ENCODE measurements at places on chromosomes 11 and 22.

GRCh38 chr22:27538666-27539065 lies 262.9 kb downstream of the MN1 start:
- no peak for DNase-seq

DNA sequence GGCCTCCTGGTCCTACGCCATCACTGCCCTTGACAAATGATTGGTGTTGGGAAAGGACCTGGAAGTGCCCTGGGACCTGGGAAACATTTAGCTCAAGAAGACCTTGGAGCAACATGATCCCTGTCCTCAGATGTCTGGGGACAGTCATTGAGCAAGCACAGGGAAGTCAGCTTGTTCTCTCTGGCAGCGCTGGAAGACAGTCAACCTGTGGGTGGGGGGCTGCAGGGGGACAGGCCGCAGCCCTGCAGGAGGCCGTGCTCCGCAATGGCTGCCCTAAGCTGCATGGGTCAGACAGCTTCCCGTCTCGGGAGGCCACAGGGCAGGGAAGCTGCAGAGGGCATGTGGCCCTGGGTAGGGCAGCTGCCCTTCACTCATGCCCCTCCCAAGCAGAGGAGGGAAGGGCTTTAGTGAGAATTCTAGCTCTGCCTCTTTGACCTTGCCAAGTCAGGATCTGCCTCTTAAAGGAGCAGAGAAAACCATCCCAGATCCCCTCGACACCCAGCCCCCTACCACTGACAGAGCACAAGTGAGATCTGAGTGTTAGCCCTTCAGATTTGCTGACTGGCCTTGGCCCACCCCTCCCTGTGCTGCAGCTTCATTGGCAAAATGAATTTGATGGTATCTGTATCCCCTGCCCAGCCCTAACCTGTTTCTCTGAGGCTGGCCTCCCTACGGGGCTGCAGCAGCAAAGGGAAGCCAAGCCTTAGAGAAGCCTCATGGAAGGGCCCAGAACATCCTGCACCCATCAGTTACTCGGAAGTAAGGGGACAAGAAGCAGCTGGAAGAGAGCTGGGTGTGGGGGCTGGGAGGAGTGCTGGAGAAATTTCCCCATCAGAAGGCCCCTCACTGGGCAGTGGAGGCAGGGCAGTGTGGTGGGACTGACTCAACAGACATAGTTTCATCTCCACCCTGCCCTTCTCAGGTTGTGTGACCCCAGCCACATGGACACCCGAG lies 6.2 kb upstream of the SREBF2 start:
- DNase-seq = no peak

GRCh38 chr11:11579012-11579988 lies 42.5 kb downstream of the GALNT18 start:
- no peak for DNase-seq

DNA sequence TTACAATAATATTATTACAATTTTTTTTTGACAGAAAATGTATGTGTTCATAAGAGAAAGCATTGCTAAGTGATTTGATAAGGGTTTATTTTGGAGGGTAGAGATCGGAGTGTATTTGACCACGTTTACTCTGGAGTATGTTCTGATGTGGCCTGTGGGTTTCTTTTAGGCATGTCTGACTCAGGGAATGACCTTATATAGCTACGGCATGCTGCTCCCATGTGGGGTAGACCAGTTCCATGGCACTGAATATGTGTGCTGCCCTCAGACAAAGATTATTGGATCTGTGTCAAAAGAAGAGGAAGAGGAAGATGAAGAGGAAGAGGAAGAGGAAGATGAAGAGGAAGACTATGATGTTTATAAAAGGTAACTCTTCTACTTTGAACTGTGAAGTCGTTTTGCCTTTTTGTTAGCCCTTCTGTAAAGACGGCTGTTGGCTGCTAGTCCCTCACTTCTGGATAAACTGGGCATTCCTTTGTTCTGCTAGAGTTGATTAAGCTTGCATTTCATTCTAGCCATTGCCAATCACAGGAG lies 38.1 kb upstream of the ST14 start:
- DNase-seq = no peak

GRCh38 chr11:128341280-128342248 lies 245.8 kb downstream of the ETS1 start:
- DNase-seq = peak; percentile 86
